ENCODE measurements at places on chromosomes 3 and 15. TPM values are rescaled to one million over a fixed set of nuclear protein-coding genes. Genes with fewer than 3 reads are reported as not detected.

FHIT gene
- total RNA-seq: 3.6 TPM

FOXB1 gene
- total RNA-seq: not detected

REC114 gene
- not detected for total RNA-seq

GAP43 gene
- total RNA-seq: not detected

GABRR3 gene
- not detected for total RNA-seq

FSTL1 gene
- total RNA-seq: 861 TPM

DET1 gene
- total RNA-seq: 7.5 TPM

DNAJA4 gene
- total RNA-seq: 88.6 TPM

CD47 gene
- 58.7 TPM for total RNA-seq

SSUH2 gene
- total RNA-seq: 1.9 TPM

DNA sequence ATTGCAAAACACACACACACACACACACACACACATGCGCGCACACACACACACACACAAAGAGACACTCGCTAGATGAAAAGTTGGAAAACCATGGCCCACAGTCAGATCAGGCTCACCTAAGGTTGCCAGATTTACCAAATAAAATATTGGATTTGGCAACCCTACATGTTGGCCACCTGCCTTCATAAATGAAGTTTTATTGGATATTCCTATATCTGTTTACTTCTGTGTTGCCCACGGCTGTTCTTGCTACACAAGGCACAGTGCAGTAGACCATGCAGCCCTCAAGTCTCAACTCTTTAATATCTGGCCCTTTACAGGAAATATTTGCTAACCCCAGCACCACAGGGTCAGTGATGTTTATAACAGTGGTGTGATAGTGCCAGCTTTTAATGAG is 445.0 kb upstream of the PROK2 start:
- no peak for DNase-seq

DNA sequence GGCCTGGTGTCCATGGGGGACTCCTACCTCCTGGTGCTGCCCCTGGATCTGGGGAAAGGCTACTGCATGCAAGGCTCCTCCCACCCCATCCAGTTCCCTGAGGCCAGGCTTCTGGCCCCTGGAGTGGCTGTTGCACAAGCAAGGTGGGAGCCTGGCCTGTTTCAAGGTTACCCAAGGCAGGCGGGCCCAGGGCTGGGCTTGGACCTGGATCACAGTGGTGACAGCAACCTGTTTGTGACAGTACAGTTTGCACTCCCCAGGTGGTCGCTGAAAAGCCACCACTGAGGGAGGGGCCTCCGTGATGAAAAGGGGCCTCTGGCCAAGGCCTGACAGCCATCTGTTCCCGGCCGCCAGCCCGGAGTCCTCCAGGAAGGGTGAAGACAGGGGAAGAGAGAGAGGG is 14.4 kb upstream of the KY start:
- no peak for DNase-seq

DNA sequence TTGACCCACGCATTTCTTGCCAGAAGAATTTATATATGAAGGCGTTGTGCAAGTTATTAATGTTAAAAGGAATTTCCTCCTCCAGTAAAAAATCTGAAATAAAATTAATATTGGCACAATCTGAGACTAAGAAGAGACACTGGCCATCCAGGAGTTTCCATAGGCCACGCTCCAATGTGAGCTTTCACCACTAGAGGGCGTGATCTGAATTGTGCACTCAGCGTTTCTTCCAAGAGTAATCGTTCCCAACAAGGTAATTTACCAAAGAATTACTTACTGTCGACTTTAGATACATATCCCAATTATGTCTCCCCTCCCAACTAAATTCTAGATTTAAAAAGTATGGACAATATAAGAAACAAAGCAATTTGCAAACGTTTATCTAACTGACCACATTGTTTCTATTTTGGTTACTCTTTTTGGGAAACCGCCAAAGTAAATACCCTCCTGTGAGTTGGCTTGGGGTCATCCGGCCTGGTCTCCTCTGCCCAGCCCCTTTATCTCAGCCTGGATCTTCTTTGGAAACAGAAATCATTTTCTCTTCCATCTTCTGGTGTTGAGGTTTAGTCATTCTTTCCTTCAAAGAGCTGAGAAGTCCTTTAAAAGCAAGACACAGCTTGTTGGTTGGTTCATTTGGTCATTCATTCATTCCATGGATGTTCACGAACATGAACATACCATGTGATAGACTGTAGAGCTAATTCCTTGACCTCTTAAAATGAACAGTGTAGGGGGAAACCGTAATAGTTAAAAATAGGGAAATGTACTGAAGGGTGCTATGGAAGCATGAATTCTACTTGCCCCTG is 26.2 kb downstream of the POLR2M start:
- DNase-seq: peak; percentile 54

DNA sequence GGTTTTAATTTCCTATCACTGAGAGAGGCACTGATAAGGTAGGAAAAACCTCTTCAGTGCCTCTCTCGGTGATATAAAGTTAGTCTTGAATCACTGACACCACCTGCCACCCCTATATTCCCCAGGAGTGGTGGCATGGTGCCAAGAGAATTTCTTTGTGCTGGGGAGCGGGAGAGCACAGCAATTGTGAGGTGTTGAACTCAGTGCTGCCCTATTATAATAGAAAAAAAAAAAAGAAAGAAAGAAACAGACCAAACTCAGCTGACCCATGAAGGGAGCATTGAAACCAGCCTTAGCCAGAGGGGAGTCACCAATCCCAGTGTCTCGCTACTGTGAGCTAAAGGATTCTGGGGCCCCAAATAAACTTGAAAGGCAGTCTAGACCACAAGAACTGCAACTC is 201.4 kb upstream of the STT3B start:
- DNase-seq: no peak

DNA sequence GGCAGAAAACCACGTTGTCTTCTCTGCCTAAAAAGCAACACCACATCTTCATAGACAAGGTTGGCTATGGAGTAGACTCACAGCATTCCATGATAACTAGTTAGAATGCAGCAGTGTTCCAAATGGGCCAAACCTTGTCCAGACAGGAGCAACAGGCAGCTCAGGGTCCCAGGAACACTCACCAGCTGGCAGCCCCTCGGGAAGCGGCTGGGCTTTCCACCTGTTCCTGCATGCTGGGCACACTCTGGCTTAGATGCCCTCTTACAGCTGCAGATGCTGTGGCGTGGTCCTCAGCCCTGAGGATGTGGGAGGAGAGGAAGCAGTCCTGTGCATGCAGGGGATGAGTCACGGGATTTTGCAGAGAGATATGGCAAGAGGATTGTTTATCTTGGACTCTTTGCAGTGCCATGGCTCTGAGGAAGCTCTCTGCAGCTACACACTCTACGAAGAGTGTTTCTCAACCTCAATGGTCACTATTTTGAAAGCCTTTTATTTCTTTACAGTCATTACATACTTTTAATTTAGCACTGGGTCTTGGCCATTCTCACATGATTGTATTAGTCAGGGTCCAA is 11.3 kb downstream of the NRROS start:
- no peak for DNase-seq

- DNase-seq: no peak
Measured at GRCh38 chr15:73934281-73934680, 8.0 kb downstream of the LOXL1 start.

DNA sequence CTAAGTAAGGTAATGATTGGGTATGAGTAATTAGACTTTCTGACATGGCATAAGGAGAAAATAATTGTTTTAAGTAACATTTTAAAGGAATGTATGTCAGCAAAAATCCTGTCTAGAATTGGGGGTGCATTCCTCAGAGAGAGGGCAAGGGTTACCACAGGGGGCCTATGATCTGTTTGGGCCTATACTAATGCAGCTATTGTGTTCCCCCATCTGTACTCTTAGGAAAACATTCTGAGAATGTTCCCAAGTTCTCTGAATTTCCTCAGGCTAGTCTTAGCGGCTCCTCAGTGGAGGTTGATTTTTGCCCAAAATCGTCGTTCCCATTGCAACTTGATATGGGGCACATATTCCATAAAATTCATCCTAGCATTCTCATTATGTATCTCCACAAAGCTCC is 1216.4 kb upstream of the GBE1 start:
- no peak for DNase-seq

GRCh38 chr3:17144665-17144993 is 259.9 kb downstream of the PLCL2 start:
- DNase-seq: no peak

DNA sequence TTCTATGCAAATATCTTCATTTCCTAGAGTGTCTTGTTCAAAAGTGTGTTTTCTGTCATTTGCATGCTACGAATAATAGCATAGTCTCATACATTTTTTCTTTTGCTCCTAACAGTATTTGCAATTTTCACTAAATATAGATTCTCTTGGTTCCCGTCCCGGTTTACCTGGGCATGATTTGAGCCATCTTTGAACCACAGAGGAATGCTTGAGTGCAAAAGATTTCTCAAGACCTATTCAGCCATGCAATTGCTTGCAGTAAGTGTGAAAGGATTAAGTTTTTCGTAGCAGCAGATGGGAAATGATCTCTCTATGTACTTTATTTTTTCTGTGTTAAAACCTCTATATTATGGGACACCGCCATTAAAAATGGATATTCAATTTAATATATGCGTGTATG is 733.0 kb downstream of the ZPLD1 start:
- DNase-seq: no peak

- DNase-seq: no peak
Measured at GRCh38 chr15:76062286-76062685, 2.5 kb downstream of the TMEM266 start.

GRCh38 chr3:150345021-150345538 is 63.0 kb upstream of the TSC22D2 start:
- no peak for DNase-seq

GRCh38 chr3:125403789-125404188 is 28.7 kb upstream of the ZNF148 start:
- DNase-seq: no peak

- no peak for DNase-seq
Measured at GRCh38 chr3:73225991-73226390, 164.5 kb downstream of the EBLN2 start.

DNA sequence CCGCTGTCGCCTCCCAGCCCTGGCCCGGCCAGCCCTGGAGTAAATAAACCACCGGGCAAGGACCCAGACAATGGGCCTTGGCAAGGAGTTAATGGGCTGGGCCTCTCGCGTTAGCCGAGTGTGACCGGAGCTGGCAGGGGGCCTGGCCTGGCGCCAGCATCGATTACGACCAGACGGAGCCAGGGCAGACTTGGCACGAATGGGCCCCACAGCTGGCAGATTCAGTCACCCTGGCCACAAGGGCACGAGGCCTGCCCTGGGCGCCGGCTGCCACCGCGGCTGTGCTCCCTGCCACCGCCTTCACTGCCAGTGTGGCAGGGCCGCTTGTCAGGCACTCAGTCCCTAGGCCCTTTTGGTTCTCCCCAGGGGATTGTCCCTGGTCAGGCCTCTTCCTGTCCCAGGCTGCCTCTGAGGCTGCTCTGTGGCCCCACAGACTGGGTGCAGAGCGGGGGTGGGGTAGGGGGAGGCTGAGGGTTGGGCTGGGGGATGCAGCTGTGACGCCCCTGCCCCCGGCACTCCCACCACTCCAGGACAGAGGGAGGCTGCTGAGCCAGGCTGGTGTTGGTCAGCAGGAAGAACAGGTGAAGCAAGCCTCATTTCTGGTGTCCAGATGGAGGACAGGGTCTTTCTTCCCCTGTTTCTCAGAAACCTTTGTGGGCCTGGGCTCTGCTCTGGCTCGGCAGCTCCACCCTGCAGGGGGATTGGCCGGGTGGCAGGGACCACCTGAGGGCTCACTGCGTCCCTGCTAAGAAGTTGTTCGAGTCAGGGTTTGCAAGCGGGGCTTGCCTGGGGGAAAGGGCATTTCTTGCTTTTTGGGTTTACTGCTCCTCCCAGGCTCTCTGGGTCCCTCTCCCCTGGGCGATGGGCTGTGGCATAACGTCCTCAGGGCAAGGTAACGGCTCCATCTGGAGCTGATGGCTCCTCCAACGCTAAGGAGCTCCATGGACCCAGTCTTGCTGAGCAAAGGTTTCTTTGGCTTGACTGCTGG is 30.5 kb upstream of the SRP14 start:
- DNase-seq: no peak

- no peak for DNase-seq
Measured at GRCh38 chr3:14166877-14167603, 11.4 kb downstream of the XPC start.

- DNase-seq: no peak
Measured at GRCh38 chr3:86890741-86891396, 100.1 kb downstream of the VGLL3 start.

DNA sequence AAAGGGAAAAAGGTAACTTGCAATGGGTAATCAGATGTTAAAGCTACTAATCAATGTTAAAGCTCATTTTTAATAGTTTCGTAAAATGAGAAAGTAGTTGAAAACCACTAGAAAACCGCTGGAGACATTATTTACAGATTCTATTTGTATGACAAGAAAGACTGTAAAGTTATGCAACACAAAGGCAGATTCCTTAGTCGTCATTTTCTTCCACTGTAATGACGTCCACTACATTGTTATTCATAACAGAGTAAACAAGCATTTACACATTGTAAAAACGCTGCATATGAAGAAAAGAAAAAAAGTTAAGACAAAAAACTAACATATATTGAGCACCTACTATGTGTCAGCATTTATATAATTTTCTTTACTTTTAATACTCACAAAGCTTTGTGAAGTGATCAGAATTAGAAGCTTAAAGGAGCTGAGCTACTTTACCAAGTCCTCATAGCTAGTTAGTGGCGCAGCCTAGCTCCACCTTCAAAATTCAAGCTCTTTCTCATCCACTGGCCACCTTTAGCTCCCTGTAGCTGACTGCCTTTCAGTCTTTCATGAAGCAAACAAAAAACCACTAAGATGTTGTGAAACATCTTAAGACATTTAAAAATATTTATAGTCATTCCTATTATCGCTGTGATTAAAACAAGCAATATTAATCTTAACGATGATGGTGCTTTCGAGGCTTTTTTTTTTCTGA is 100.1 kb upstream of the CDIN1 start:
- no peak for DNase-seq

DNA sequence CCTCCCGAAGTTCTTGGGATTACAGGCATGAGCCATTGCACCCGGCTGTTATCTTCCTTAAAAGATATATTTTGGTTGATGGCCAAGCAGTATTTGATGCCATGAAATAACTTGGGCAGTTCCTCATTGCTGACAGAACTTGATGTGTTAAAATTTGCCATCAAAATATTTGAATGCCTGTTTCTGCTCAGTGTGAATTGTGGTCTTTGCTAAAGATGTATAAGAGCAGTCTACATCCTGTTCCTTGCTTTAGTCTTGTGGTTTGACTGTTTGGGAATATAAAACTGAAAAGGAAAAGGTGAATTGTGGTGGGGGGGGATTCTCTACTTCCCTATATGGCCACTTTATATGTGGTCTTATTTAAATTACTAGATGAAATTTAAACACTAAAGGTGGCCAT is 14.0 kb downstream of the TRIM71 start:
- DNase-seq: no peak

DNA sequence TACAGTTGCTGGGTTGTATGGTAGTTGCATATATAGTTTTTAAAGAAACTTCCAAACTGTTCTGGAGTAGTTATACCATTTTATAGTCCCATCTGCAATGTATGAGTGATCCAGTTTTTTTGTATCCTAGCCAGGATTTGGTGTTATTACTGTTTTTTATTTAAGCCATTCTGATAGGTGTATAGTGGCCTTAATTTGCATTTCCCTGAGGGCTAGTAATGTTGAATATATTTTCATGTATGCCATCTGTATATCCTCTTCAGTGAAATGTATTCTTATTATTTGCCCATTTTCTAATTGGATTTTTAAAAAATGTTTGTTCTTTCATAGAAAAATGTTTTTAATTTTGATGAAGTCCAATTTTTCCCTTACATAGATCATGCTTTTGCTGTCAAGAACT is 29.2 kb downstream of the PXK start:
- DNase-seq: no peak

All from omental fat pad (tissue), 4 donors.